Activated CD4-positive, alpha-beta T cell treated with anti-CD3 and anti-CD28 coated beads, Interleukin-2, Interleukin-6, amounts not matched to agents 100 ng/mL and 50 ng/mL, durations not matched to agents 16 hours and 8 hours (primary cell): ENCODE measurements at places on chromosomes 11 and 22.
A peak's percentile ranks its signal among the peaks of the same experiment; 100 is the strongest.

- no peak for DNase-seq
Measured at GRCh38 chr22:40407021-40407761, 36.8 kb downstream of the SGSM3 start.

GRCh38 chr11:109968299-109968698, 124.9 kb upstream of the ZC3H12C start:
- no peak for DNase-seq

DNA sequence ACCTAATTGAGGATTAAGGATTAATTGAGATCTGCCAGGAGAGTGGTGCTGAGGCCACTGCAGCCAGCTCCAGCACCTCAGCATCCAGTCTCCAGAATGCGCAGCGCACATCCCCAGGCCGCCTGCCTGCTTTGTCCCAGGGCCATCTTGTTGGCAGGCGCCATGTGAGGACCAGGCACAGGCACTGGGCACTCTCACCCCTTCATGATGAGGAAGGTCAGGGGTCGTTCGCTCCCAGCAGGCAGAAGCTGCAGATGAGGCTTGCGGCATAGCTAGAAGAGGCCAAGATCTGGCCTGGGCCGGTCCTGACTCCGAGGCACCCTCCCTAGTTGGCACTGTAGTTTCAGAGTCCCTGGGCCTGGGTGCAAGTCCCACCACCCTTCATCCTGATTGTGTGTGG, 6.4 kb downstream of the CABP2 start:
- no peak for DNase-seq

- no peak for DNase-seq
Measured at GRCh38 chr22:24489011-24489410, 6.1 kb upstream of the UPB1 start.

GRCh38 chr11:44404301-44404700, 94.4 kb upstream of the ALX4 start:
- no peak for DNase-seq

DNA sequence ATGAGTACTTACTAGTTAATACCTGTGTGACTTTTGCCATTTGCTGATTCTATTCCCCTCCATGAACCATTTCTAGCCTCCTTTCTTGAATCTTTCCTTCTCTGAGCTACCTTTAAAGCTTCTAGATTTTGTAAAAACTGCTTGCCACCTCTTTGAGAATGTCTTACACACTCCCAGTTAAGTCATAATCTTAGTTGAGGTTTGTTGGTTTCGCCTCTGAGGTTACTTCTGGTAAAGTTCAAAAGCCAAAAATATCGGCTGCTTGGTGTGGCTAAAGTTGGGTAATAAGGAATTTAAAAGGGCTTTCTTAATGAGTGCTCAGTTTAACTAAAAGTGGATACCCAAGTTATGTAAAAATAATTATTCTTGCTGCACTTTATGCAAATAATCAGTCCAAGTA, 10.4 kb upstream of the GLYAT start:
- peak; percentile 12 for DNase-seq

DNA sequence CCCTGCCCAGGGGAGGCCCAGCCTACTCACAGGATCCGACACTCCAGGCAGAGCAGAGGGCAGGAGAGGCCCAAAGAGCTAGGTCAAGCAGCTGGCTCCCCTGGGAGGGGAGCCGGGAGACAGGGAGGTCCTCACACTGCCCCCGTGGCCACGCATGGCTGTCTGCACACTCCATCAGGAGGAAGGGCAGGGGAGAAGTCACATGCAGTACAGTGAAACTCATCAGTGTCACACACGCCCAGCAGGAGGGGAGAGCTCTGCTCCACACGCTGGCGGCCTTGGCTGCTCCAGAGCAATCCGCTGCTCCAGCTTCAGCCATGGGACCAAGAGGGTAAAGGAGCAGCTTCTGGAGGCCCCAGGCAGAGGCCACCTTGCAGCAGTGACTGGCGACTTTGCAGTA, 14.3 kb downstream of the TCIRG1 start:
- no peak for DNase-seq

DNA sequence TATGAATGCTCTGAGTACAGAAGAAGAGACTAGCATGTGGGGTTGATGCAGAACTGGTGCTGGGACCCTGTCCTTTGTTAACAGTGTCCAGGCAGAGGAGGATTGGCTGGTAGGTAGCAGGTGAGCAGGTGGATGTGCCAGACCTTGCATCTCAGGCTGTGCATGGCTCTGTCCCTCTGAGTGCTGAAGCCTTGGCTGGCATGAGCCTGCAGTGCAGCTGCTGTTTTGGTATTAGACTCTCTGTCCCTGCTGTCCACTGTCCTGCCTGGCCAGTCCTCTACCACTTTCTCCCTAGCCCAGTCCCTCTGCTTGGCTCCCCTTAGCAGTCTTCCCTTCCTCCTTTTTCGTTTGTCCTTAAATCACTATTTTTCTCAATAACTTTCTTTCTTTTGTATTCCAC, 213.6 kb upstream of the ZBED5 start:
- DNase-seq: no peak

GRCh38 chr11:77047007-77047927, 13.1 kb downstream of the B3GNT6 start:
- DNase-seq: peak; percentile 89

DNA sequence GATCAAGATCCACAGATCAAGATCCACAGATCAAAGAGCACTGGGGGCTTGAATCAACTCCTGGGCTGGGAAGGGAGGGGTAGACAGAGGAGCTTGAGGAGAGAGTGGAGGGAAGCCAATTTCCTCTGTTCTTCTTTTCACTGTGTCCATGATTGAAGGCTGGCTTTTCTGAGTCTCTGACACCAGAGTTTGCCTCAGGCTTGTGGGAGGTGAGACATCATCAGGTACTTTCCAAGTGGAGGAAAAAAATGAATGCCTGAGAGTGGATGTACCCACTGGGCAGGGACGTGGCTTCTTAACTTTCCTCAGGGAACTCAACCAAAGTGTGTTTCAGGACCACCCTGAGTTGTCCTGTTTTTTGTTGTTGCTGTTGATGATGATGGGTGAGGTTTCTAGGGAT, 11.0 kb upstream of the HEPHL1 start:
- no peak for DNase-seq

DNA sequence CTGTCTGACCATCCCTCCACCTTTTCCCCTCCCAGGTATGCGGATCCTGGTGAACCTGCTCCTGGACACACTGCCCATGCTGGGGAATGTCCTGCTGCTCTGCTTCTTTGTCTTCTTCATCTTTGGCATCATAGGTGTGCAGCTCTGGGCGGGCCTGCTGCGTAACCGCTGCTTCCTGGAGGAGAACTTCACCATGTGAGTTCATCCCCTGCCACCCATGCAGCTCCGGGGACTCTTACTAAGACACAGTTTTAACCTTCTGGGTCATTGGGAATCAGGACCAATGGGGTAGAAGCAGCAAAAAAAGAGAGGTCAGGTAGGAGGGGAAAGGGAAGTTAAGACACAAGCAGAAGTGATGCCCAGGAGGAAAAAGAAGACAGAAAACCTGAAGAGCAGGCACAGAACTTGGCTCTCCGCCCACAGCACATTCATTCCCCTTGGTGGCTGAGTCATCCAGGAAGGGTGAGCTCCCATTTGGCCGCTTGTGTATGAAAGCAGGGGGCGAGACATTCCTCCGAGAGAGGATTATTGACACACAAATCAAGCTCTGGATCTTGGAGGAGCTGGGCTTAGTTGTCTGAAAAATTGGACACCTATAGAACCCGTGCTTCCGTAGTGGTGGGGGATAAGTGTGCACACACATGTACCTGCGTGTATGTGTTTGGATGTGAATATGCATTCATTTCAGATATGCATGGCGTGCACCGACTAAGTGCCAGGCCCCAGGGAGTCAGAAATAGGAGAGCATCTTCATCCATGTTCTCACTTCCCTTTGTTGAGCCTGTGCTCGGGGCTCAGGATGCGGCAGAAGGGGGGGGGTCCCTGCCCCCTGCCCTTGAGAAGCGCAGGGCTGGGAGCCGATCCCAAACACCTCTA, 64.2 kb downstream of the CACNA1I start:
- peak; percentile 56 for DNase-seq

- DNase-seq: peak; percentile 13
Measured at GRCh38 chr11:32154275-32154674, 63.4 kb downstream of the RCN1 start.

DNA sequence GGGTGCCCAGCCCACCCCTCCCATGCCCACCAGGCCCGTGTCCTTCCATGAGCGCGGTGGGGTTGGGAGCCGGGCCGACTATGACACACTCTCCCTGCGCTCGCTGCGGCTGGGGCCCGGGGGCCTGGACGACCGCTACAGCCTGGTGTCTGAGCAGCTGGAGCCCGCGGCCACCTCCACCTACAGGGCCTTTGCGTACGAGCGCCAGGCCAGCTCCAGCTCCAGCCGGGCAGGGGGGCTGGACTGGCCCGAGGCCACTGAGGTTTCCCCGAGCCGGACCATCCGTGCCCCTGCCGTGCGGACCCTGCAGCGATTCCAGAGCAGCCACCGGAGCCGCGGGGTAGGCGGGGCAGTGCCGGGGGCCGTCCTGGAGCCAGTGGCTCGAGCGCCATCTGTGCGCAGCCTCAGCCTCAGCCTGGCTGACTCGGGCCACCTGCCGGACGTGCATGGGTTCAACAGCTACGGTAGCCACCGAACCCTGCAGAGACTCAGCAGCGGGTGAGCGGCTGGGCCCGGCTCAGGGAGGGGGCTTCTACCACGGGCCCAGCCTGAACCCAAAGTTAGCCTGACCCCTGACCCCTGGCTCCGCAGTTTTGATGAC, 3.0 kb downstream of the PKP3 start:
- peak; percentile 64 for DNase-seq

- DNase-seq: no peak
Measured at GRCh38 chr22:31363885-31364465, 17.8 kb upstream of the PATZ1 start.

- DNase-seq: peak; percentile 58
Measured at GRCh38 chr22:44567846-44568493, 69.9 kb upstream of the RTL6 start.

DNA sequence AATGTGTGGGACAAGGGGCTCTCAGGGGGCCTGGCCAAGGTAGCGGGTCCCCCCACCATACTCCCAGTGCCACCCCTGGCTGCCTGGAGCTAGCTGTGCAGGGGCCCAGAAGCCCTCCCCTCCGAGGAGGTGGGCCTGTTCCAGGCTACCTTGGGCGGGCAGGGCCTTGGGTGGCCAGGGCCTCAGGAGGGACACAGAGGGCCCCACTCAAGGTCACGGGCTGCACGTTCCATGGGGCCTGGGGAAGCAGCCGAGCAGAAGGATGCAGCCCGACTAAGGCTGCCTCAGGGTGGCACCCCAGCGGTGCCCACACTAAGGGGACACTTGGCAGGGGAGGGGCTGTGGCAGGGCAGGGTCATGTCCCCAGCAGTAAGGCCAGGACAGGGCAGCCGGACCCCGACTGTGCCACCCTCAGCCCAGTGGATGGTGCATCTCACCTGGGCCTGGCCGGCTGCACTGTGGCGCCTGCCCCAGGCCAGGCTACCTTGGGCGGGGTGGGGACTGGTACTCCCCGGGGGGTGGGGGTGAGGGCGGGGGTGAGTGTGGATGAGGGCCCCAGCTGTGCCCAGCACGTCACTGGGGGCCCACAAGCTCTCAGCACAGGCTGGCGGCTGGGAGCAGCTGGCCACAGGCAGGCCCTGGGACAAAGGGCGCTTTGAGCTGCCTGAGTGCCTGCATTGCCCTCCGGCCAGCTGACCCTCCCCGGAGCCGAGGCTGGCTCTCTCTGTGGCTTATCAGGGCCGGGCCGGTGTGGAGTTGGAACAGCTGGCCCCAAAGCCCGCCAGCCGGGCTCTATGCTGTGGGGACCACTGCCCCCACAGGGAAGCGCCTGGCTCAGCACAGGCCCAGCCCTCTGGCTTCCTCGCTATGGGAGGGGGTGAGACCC, 117.1 kb downstream of the KCNQ1 start:
- no peak for DNase-seq

- DNase-seq: no peak
Measured at GRCh38 chr11:86954269-86955110, 705 bp downstream of the FZD4 start.

GRCh38 chr11:115097796-115098408, 406.3 kb downstream of the CADM1 start:
- DNase-seq: no peak

GRCh38 chr11:133943950-133944698, 12.6 kb downstream of the IGSF9B start:
- DNase-seq: no peak
